ENCODE measurements at places on chromosomes 12 and 14.

DNA sequence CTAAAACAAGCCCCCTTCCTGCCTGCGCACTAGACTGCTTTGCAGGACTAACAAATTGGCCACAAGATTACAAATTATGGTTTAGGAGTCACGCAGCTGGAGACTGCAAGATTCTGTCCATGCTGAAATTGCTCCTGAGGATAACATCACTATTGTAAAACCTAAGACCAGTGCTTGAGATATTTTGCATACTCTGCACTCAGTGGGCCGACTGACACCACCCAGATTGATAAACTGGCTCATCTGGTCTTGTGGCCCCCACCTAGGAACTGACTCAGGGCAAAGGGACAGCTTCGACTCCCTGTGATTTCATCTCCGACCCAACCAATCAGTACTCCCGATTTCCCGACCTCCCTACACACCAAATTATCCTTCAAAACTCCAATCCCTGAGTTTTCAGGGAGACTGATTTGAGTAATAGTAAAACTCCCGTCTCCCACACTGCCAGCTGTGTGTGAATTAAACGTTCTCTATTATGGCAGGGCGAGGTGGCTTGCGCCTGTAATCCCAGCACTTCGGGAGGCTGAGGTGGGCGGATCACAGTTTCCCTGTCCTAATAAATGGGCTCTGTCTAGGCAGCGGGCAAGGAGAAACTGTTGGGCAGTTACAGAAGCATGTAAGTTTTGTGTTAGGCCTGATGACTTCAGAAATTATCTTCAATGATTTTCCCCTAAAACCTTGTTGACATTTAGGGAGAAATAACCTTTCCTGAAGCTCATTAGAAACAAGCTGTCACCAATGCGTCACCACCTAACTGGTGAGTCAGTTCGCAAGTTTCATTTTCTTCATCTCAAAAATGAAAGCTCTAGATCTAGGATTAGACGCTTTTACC, 5.3 kb upstream of the UBC start:
- peak; percentile 63 for DNase-seq

DNA sequence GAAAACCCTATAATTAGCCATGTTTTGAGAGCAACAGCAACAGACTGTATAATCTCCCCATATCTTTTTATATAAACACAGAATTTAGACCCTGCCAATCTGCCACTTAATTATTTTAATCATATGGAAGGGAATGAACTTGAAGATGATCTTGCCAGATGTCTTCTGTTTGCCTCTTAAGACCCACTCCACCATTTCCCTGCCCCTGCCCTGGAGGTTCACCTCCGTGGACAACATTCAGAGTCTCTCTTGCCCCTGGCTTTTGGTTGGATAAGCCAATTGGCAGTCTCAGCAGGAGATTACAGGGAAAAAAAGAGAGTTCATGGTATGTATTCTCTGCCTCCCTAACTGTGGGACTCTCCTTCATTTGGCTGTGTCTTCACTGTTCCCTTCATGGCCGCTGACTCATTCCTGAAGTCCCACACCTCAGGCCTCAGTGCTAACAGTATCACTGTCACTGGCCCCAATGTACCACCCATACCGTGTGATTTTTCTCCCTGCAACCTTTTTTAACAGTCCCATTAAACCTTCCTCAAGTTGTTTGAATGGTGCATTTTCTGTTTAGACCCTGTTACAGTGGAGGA, 184.8 kb downstream of the PIK3C2G start:
- DNase-seq, result no peak

GRCh38 chr12:124588751-124589267, 21.4 kb upstream of the NCOR2 start:
- DNase-seq, result peak; percentile 60

- DNase-seq, result peak; percentile 47
Observed at GRCh38 chr12:121783766-121784165, 9.7 kb downstream of the RHOF start.

- DNase-seq, result no peak
Observed at GRCh38 chr14:50063876-50064420, 52.4 kb downstream of the VCPKMT start.

DNA sequence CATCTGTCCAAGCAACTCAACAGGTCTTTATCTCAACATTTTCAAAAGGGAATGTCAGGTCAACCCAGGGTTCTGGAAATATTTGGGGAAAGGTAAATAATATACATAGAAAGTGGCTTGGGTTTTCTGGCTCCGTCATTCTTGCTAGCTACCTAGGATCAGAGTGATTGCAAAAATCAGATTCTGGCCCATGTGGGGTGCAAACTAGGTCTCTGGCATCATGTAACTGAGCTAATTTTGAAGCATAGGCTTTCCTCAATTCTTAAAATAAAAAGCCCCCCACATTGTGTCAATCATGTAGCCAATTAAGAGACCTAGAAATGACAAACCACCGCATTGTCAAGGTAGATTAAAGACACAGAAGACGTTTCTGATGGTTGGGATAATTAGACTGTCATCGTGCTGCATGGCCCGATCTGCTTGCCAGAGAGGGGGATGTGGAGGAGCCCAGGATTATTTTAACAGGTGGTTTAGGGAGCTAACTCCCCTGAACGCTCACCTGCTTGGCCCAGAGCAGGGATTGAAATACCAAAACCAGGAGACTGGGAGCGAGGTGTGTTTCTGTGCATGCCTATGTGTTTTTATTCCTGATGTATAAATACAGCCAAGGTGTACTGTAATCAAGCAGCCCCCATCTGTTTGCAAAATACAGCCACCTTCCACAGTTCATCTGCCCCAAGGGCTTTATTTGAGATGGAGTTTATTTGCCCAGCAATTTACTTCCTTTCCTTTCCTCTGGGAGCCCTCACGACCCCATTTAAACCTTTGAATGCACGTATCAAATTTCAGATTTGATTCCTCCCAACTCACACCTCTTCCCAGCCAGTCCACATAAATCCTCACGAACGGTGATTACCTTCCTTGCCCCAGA, 189.5 kb downstream of the TTC8 start:
- DNase-seq, result no peak

- peak; percentile 8 for DNase-seq
Observed at GRCh38 chr12:124713041-124713435, 145.6 kb upstream of the NCOR2 start.

DNA sequence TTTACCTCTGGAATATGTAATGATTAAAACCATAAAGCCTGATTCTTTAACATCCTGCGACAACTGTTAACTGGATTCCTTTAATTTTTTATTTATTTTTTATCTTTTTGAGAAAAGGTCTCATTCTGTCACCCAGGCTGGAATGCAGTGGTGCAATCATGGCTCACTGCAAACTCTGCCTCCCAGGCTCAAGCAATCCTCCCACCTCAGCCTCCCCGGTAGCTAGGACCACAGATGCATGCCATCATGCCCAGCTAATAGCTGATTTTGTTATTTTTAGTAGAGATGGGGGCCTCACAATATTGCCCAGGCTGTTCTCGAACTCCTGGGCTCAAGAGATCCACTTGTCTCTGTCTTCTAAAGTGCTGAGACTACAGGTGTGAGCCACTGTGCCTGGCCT, 3.7 kb downstream of the MYBPC1 start:
- DNase-seq, result no peak

DNA sequence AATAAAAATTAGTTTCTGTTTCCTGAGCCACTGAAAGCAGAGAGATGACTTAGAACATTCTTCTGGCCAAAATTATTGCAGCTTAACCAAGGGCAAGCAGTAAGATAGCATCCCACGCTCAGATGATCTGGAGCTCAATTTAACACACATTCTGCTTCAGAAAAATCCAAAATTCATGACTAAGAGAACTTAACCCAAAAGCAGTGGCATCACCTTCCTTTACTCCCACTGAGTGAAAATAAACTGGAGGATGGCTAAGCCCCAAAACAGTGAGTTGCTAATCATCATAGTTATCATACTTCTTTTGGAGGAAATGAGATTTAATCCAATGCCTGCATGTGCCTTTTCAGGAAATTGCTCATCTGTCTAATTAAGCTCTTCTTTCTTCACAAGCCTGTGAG, 195.4 kb downstream of the DUSP6 start:
- DNase-seq, result no peak

DNA sequence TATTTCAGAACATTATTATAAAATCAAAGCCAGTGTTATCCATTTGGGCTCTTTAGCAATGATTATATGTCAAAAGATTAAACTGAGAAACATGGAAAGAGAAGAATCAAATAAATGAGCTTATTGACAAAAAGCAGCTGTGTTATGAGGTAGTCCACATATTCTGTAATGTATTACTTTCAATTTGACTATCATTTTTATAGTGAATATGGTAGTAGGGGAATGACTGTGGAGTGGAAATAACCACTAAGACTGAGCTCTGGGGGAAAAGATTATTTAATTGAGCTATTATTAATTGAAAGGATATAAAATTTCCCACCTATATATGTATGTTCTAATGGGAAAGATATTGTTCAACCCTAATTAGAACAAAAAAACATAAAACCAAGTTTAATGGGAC, 381.3 kb downstream of the TMTC2 start:
- no peak for DNase-seq

GRCh38 chr12:67271976-67272375, 2.8 kb downstream of the CAND1 start:
- DNase-seq, result no peak

GRCh38 chr12:12996209-12996608, 3.9 kb downstream of the HEBP1 start:
- no peak for DNase-seq

DNA sequence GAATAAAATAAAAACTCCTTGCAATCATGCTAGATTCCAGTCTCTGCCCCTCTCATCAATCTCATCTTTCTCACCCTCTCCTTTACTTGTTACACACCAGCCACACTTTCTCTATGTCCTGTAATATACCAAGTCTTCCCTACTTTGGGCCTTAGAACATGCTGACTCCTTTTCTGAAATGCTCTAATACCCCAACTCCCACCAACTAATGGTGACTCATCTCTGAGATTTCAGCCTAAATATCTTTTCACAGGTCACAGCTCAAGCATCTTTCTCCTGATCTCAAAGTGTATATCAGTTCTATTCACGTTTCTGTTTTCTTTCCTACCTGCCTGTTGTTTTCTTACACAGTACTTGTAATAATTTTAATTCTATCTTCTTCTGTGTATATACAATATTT, 378.9 kb upstream of the PRICKLE1 start:
- DNase-seq, result no peak

DNA sequence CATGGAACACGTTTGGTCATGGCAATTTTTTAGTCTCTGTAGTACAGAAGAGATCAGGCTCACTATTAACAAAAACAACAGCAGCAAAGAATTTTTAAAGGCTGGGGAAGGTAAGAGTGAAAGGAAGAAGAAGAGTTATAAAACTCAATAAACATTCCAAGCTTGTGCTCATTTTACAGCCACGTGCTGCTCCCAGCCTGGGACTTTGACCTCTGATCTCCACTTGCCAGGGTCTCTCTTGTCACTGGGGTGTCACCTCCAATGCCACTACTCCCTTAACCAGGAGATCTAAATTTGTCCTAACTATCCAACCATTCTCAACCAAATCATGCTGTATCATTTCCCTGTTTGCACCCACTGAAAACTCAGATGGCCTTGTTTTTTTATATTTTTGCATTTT, 605.1 kb downstream of the VRK1 start:
- DNase-seq, result no peak

DNA sequence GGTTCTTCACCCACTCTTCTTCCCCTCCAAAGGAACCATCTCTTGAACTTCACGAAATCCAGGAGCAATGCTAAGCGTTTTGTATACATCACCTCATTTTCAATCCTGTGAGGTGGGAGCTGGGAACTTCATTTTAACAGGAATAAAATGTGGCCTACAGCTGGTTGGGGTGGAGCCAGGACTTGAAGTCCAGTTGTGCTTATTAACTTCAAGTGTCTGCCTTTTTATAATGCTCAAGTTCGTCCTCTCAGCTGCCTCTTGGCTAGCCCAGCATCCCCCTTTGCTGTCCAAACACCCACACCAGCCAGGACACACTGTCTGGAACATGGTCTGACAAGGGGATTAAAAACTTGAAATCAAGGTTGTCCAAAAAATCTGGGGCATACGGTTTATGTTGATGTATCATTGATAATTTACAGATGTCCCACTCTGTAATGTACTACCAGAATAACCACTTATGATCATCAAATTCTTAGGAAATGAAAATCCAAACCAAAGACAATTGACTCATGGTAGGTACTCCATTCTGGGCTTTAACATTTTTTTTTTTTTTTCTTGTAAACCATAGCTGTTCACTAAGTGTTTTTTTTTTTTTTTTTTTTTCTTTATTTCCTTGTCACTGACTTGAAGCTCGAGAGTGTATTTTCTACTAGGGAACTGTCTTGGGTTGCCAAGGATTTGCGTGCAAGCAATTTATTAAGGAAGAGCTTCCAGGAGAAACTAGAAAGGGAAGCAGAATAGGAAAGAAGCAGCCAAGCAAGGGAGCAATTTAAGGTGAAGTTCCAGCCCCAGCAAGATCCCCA, 252.3 kb downstream of the EFCAB11 start:
- DNase-seq, result no peak

- DNase-seq, result no peak
Observed at GRCh38 chr14:91636604-91637003, 95.3 kb downstream of the CATSPERB start.

DNA sequence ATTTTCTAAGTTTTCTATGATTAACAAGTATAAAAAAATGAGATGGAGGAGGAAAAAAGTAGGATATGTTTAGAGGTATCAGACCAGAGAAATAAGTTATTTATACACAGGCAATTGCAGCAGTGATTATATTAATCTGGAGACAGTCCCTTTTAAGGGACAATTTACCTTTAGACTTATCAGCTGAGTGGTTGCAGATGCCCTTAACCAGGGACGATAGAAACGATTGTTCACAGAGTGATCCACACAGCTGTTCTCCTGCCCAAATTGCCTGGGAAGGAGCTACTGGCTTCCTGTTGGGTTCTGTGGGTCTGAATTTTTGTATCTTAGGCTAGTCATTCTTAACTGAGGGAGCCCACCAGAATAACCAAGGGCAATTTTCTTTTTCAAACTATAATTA, 66.4 kb downstream of the GCH1 start:
- no peak for DNase-seq

DNA sequence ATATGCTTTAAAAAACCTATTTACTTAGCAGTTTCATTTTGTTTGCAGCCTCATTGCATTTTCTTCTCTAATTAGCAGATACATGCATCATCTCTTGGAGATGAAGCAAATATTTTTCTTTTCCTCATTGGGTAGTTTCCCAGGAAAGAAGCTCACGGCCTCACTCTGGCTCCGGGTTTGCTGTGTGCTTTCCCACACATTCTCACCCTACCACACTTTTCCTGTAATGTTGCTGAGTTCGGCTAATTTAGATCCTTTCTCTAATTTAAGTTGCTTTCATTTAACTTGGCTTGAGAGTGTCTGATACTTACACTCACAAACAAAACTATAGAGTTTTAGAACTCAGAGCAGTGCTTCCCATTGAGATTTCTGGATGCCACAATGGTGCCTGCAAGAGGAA, 928.2 kb downstream of the NRXN3 start:
- no peak for DNase-seq

- DNase-seq, result no peak
Observed at GRCh38 chr14:67409461-67409860, 2.5 kb downstream of the PLEK2 start.

GRCh38 chr12:97274386-97274785, 188.2 kb upstream of the RMST start:
- DNase-seq, result no peak

- no peak for DNase-seq
Observed at GRCh38 chr14:54194501-54194900, 202.3 kb upstream of the CDKN3 start.

Measured in CD4-positive, alpha-beta T cell treated with Interleukin-17A for 4 hours (primary cell).